ENCODE measurements at places on chromosomes 5 and 9.

GRCh38 chr5:133425764-133426163 lies 186.6 kb downstream of the FSTL4 start:
- DNase-seq = no peak

- DNase-seq = peak; percentile 45
These were observed 24.7 kb upstream of the TMEM250 start for GRCh38 chr9:136143215-136144001.

DNA sequence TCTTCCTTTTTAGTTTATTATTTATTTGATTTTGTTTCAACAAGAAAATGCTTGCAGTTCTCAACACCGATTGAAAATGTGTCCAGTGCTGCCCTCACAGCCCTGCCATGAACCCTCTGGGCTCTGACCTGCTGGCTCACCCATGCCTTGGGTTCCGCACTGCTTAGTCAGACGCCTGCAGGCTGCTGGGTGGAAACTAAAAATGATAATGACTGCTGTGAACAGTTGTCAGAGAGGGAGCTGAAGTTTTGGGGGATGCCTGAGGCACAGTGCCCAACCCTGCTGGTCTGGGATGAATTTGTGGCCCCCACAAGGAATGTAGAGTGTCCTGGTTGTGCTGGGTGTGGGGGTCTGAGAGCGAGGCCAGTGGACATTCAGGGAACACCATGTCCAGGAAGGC lies 22.2 kb upstream of the CFAP157 start:
- DNase-seq = no peak

GRCh38 chr9:116345817-116346216 lies 192.2 kb downstream of the PAPPA start:
- DNase-seq = no peak

DNA sequence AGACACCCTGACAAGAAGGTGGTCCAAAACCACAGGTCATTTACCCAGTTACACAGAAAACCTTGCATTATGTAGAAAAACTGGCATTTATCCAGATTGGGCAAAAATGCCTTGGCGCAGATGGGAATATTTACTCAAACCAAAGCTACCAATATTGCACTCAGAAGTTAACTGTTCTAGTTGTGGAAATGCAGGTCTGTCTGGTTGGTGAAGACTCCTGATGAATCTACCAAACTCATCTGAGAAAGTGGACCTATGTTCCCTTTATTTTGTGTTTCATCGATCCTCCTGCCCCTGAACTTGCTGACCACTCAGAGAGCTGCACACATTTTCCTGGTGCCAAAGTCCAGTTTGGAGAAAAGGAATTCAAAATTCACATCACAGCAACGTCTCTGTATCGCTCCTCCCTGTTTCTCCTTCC lies 85.2 kb upstream of the ALDH1A1 start:
- DNase-seq = no peak

DNA sequence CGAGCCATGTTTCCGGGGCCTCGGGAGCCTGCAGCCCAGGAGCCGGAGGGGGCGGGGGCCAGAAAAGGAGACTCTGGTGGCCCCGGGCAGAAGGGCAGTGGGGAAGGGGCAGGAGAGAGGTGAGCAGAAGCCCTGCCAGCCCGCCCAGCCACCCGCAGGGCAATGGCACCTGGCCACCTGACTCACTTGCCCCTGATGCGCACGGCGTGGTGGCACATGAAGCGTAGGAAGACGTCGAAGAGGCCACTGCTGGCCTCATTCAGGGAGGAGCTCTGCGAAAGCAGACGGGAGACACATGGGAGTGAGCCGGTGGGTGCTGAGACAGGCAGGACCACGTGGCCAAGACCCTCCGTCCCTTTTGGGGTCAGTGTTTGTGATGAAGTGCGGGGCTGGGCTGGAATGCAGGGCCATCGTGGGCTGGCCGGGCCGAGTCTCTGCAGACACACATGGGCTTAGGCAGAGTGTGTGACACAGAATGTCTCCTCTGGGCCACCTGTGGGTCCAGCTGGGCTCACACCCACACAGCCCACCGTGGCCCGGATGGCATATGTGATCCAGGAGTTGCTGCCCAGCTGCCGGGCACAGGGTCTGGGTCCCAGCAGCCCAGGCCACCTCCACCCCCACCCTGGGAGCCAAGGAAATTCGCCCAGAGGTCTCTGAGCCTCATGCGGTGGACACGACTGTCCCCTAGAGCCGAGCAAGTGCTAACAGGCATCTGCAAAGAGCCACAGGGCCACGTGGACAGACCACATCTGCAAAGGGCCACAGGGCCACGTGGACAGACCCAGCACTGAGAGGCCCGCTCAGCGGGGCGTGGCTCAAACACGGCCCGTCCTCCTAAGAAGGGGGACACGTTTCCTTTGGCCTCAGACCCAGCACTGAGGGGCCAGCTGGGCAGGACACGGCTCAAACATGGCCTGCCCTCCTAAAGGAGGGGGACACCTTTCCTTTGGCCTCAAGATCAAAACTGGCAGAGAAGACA lies 23.6 kb downstream of the TERT start:
- DNase-seq = no peak

- no peak for DNase-seq
These were observed 42.7 kb downstream of the TENT4A start for GRCh38 chr5:6755941-6756340.

DNA sequence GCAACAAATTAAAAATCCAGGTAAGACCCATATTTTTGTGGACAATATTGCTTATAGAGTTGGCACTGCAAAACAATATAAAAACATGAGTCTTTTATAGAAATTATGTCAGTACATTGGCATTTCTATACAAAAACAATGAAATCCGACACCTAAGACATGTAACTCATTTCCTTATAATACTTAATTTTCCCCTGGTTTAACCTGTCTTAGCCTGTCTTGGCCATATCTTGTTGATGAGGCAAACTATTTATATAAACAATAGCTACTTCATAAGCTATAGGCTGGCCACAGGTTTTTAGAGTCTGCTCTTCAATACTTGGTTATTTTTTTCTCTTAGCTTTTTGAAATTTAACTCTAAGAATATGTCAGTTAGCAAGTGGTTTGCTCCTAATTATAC lies 44.7 kb upstream of the IZUMO3 start:
- no peak for DNase-seq

DNA sequence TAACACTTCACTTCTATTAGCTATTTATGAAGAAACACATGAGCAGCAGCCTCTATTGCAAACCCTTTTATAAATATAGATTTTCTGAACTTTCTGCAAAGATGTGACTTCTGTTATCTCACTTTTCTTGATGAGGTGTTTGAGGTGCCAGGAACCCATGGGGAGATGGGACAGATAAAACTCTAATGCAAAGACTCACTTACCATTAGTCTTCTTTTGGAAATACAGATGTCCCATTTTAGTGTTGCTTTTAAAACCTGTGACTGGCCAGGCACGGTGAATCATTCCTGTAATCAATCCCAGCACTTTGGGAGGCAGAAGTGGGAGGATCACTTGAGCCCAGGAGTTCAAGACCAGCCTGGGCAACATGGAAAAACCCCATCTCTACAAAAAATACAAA lies 171.3 kb upstream of the GAS1 start:
- no peak for DNase-seq
